Panc1 (cell line): ENCODE measurements at places on chromosomes 12 and 14.
A peak's percentile ranks its signal among the peaks of the same experiment; 100 is the strongest.

GRCh38 chr14:85417396-85417795, 112.5 kb upstream of the FLRT2 start:
- DNase-seq = no peak

DNA sequence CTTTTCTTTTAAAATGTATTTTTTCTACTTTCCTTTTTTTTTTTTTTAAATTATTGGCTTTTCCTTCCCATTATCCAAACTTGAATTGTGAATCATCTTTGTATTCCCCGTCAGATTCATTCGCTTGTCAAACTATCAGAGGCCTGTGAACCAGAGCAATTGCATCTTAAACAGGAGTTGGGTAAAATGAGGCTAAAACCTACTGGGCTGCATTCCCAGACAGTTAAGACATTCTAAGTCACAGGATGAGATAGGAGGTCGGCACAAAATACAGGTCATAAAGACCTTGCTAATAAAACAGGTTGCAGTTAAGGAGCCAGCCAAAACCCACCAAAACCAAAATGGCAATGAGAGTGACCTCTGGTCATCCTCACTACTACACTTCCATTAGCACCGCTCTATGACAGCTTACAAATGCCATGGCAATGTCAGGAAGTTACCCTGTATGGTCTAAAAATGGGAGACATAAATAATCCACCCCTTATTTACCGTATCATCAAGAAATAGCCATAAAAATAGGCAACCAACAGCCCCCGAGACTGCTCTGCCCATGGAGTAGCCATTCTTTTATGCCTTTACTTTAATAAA, 19.9 kb downstream of the FUT8 start:
- no peak for DNase-seq

GRCh38 chr12:33427071-33427470, 12.5 kb downstream of the SYT10 start:
- DNase-seq = peak; percentile 10

DNA sequence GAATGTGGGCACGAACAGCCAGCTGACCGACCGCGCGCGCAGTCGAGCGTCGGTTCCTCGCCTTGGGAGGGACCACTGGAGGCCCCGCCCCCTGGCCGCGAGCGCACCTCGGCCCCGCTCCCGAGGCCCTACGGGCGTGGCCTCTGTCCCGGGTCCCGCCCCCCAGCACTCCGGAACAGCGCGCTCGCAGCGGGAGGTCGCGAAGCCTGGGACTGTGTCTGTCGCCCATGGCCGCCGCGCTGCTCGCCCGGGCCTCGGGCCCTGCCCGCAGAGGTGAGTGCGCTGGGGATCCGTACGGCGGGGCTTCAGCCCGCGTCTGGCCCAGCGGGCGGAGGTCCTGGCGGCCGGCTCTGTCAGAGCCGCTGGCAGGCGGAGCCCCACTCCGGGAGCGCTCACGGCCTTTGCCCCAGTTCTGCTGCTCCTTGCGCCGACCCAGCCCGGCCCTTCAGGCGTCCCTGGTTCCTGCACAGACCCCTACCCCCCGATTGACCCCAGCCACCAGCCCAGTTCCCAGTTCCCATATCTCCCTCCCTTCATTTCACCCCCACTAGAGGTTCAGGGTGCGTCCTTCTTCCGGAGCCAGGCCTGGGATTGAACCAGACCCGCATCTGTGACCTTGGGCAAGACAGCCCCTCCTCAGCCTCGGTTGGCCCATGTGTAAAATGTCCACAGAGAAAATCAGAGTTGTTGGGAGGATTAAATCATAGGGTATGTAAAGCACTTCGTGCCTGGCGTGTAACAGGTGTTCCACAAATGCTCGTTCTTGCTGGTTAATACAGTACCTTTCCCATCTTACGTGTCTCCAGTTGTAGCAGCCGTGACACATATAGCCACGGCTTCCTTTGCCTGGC, at the start of gene ACADS:
TSS of gene ACADS (plus strand) at position 168 of the 851 bp plus-strand sequence. CDS start at position 228, 60 bp downstream.
- DNase-seq = peak; percentile 22

GRCh38 chr12:110109037-110109836, 14.9 kb upstream of the IFT81 start:
- no peak for DNase-seq

- no peak for DNase-seq
These were observed 4.3 kb upstream of the NIN start for GRCh38 chr14:50835280-50835679.

GRCh38 chr12:93167331-93167730, 210.4 kb upstream of the NUDT4 start:
- no peak for DNase-seq

GRCh38 chr12:99806304-99806703, 158.8 kb downstream of the GARIN6 start:
- DNase-seq = no peak

DNA sequence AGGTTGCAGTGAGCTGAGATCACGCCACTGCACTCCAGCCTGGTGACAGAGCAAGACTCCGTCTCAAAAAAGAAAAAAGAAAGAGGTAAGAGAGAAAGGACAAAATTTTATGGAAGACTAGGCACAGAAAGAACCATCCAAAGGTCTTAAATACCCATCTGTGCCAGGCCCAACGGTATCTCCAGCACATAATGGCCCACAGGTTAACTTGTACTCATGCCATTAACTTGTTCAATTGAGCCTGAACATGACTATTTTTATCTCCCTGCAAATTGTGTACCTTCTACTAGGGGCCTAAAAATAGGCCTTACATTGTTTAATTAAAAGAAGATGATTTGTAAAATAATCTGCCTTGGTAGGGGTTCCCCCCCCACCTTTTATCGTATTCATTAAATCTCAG, 80.2 kb downstream of the RIC8B start:
- no peak for DNase-seq

GRCh38 chr12:91009319-91009950, 4.7 kb upstream of the EPYC start:
- no peak for DNase-seq

DNA sequence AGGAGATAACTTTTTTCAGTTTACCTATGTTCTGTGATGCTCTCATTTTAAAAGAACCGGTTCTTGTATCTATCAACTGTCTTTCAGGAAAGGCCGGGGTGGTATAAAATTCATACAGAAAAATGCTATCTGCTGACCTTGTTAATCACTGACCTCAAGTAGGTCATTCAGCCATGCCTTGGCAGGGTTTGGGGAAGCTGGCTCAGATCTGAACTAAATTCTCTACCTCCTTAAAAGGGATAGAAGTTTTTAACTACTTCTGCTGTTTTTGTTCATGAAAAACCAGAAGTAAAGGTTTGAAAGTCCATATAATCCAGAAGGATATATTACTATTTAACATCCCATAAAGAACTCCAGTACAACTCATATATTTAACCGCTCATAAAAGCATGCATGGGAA, 10.1 kb downstream of the MYRFL start:
- no peak for DNase-seq

- no peak for DNase-seq
These were observed 21.1 kb downstream of the PLEKHG3 start for GRCh38 chr14:64725261-64725815.

- no peak for DNase-seq
These were observed 1.8 kb upstream of the DYRK2 start for GRCh38 chr12:67646775-67647174.

DNA sequence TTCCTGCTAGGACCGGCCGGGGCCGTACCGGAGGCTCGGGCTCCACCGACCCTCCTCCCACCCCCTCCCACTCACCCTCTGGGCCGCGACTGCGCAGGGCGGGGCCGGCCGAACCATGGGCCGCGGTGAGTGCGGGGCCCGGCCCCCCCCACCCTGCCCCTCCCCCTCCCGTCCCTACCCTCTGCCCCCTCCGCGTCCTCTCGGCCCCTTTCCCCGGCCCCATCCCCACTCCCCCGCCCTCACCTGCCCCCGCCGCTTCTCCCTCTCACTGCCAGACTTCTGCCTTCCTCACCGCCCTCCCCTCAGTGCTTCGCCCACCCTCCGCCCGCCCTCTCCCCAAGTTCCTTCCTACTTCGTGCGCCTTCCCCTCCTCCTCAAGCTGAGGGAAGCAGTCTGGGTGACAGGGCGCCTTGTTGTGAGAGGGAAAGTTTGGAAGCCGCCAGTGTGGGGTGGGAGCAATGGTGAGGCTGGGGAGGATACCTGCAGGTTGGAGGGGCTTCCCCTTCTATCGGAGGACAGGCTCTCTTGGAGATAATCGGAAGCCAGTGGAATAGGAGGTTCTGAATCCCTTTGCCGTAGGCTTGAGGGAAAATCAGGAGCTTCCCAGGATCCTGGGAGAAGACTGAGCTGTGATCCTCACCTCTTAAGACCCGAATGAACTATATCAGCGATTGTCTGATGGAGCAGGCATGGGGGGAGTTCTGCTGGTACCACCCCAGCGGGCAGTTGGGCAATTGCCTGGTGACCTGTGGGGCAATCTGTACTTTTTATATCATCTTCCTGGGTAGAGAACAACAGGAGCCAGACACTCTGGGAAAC, 472 bp downstream of the MBD6 start:
- DNase-seq = no peak

- no peak for DNase-seq
These were observed 35.7 kb downstream of the CNTN1 start for GRCh38 chr12:40727774-40728483.

DNA sequence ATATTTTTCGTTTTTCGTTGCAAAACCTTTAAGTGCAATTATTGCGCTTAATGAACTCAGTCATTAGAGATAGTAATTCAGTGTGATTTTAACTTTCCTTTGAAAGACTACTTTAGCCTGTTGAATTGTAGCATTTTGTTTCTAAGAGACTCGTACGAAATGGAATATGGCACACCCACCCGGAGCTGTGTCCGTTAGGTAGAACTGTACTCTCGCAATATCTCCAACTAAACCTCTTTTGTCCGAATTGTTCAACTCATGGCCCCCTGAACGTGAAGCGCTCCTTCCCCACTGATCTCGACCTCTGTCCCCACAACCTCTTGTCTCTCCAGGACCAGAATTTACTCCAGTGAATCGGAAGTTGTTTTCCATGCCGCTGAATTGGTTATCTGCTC, 800 bp downstream of the PCNX4 start:
- DNase-seq = no peak

DNA sequence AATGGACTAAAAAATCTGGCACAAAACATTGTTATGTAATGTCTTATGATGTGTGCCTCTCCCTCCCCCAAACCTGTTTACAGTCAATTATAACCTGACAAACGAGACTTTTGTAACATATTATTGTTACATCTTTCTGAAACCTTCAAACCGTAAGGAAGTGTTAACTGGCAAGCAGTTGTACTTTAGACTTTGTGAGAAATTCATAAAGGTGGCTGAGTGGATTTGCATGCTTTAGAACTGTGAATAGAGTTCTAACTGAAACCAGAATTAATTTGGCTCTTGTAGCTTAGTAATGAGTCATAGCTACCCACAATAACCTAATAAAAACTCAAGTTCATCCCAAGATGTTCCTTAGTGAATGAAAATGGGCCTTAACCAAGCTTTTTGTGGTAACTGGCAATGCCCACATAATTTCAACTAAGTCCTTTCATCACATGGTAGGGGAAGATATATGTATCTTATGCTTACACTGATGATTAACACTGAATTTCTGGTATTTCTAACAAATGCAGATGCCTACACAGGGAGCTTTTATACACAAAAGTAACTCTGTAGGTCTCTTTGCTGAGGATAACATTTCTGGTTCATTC, 29.7 kb downstream of the RAD9B start:
- DNase-seq = no peak

DNA sequence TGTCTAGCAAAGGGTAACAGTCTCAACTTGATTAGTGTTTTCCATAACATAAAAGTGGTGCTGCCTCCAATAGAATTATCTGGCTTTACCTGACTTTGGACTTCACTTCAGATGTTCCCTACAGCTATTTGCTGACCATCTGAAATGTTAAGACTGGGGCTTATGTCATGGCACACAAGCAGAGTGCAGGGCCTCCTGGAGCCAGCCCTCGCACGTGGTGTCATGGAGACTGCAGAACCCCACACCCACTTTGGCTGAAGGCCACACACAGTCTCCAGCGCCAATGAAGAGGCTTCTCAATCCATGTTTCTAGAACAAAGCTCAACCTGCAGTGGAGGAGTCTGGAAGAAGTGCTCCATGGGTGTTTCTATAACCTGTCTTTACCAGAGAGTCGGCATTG, 169.6 kb upstream of the FRMD6 start:
- DNase-seq = no peak

GRCh38 chr12:103868215-103868614, 27.2 kb upstream of the NT5DC3 start:
- DNase-seq = no peak

DNA sequence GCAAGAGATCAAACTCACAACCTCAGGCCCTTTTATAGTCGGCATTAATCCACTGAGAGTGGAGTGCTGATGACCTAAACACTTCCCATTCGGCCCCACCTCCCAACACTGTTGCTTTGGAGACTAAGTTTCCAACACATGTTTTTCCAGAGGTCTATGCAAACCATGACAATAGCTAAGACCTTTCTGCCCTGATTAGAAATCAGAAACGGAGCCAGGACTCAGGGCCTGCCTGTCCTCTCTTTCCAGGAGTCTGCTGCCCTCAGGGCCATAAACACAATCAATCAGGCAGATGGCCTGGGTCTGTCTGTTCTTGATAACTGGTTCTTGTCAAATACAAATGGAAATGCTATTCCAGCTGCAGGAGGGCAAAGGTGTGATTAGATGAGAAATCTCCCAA, 97.2 kb upstream of the PSMC1 start:
- no peak for DNase-seq

DNA sequence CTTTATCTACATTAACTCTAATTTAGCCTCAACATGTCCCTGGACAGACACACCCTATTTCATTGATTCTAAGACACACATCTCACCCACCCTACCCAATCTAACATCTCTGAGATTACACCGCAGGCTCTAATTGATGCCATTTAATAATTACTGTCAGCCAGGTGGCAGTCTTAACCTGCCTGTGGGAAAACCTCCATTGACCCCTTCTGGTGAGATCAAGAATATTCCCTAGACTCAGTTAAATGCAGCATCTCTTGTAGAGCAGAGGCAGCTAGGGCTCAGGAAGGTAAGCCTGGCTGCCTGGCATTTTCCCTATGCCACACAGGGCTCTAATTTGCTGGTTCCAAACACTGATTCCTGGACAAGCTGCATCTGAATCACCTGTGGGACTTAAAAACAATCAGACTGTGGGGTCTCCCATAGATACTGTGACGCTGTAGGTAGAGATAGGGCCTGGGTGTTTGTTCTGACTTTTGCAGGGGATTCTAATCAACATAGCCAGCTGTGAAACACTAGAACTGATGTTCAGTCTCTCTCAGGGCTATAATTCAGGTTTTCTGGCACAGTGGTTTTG, 14.3 kb downstream of the MCRS1 start:
- peak; percentile 47 for DNase-seq

DNA sequence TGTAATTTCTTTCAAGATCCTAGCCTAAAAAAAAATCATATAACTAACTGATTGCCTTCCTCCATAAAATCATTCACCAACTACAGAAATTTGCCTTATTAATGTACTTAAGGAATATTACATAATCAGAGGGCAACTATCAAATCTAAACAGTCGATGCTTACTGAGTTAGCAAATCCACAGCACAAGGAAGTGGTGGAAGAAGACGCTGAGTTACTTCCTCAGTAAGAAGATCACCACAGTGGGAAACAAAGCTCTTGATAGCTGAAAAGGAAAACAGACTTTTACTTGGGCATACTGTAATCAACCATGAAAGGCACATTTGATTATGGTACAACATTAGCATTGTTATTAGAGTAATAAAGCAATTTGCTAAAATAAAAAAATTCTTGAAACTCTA, 48.7 kb downstream of the HEATR5A start:
- DNase-seq = no peak

GRCh38 chr12:53624458-53624857, 1.7 kb downstream of the ATF7 start:
- DNase-seq = no peak

GRCh38 chr14:56333359-56334292, 215.4 kb downstream of the PELI2 start:
- no peak for DNase-seq

- DNase-seq = no peak
These were observed 3.9 kb downstream of the AJUBA start for GRCh38 chr14:22978487-22978837.
